ENCODE measurements at places on chromosomes 1 and 21. TPM values are rescaled to one million over a fixed set of nuclear protein-coding genes. Genes with fewer than 3 reads are reported as not detected.

GRCh38 chr1:246690100-246690499, 34.1 kb upstream of the SCCPDH start:
- no peak for DNase-seq

- DNase-seq = no peak
These were observed 129.8 kb downstream of the PBX1 start for GRCh38 chr1:164688791-164689190.

KRTAP11-1 gene
- polyA plus RNA-seq = not detected

DNA sequence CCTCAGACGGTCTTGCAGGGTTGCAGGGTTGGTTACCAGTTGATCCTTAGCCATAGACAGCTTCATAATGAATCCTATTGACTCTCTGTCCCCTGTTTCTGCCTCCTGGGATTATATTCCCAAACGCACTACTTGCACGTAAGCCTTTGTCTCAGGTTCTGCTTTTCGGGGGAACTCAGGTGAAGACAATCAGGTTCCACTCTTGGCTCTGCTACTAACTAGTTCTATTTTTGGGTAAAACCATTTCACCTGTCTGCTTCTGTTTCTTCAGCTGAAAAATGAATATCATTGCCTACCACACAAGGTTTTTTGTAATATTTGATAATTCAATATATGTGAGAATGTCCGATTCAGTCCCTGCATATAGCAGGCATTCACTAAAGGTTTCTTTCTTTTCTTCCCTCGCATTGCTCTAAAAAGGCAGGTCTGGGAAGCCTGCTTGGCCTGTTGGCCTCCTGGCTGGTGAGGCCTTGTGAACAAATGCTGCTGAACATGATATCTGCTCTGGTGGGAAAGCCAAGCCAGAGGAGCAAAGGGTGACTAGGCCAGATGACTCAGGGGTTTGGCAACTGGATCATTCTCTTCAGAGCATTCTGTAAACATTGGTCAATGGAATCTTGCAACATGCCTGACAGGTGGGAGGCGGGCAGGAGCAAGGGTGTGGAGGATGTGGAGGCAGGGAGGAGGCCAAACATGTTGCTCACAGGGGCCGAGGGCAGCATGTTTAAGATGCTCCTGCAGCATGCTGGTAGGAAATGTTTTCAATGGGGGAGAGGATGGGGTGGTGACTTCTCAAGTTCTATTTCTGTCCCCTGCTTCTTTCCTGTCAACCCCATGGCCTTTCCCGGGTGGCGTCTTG, 23.8 kb downstream of the IER5 start:
- no peak for DNase-seq

DNA sequence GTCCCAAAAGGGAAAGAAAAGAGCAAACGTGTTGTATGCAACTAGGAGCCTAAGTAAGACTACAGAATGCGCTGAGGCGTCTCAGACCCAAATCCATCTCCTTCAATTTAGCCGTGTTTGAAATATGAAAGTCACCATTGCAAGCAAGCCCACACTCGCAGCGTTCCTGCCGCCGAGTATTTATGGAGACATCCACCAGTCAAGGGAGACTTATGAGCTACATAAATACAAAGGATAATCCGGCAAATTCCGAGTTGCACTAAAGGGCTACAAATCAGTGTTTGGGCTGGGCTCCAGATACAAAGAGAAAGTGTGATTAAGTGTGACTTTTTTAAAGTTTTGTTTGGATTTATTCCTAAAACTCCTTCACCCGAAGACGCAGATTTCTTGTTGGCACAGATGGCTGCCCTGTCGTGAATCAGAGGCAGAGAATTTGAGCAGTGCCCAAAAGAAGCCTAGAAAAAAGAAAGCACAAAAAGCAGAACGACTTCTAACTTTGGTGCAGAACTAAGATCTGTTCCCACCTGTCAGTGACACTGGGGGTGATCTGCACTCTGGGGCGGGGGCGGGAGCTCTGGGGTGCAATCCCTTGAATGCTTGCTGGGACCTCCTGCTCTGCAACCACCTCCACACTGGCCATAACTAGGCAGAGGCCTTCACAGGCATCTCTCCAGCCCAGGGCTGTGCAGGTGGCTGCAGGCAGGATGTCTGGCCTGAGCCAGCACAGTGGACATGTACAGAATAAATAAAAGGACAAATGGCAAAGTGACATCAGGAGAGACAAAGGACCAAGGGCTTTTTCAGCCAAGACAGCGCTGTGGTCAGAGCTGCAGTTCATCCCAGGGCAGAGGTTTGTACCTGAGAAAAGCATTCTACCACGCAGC, 489.7 kb downstream of the NPHP4 start:
- DNase-seq = no peak

DNA sequence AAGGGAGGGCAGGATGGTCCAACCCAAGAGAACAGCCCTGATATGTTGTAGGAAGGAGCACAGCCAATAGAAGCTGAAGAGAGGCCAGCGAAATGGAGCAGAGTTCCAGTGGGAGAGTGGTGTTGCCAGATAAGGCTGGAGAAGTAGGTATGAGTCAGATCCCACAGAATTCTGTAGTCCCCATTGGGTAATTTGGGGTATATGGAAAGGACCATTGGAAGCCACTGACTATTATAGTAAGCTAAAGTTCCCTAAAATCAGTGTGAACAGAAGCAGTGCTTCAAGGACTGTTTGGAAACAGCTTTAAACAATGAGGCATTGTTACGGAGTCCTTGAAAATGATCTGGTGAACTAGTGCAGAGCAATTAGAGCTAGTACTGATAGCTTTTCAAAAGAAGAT, 63.0 kb downstream of the DISP1 start:
- DNase-seq = no peak

All from left kidney (tissue), 8 donors.